ENCODE measurements at places on chromosomes 4 and X.

GRCh38 chr4:121464854-121465253 is 84.0 kb upstream of the QRFPR start:
- no peak for DNase-seq

DNA sequence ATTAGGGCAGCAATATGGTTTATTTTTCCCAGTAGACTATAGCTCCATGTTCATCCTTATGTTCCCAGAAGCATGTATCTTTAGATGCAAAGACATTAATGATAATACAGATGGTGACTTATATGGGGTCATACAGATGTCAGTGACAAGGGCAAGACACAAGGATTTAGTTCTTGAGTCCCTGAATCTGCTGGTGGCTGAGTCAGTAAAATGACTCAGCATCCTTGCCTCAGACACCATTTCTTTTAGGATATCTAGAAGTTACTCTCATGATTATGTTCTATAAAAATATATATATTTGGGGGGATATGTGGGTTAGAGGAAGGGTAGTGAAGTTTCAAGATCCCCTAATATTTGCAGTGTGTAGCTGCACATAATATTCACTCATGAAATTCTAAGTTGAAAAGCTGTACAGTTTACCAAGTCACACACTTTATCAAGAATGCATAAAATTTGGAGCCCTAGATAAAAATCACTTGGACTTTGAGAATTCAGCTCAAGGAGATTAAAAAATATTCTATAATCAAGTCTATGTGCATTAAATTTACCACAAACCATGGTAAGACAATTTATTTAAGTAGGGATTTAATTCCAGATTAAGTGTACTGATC is 101.9 kb downstream of the LNX1 start:
- DNase-seq = no peak

- no peak for DNase-seq
Measured at GRCh38 chr4:31089815-31090214, 369.6 kb downstream of the PCDH7 start.

DNA sequence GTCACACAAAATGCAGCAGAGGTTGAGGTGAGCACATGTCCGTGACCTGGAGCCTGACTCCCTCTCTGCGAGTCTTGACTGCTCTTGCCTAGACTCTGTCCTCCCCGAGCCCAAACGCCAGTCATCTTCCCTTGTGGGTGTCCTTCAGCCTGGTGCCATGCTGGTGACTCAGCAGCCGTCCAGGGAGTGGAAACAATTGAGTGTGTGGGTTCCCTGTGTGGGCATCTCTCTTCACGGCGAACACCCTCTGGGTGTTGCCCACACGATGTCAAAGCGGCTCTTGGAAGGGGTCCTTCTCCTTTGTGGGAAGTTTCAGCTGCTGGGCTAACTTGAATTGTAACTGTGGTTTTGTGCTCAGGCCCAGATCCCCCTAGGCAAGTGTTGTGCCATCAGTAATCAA is 17.5 kb upstream of the MSANTD1 start:
- no peak for DNase-seq

DNA sequence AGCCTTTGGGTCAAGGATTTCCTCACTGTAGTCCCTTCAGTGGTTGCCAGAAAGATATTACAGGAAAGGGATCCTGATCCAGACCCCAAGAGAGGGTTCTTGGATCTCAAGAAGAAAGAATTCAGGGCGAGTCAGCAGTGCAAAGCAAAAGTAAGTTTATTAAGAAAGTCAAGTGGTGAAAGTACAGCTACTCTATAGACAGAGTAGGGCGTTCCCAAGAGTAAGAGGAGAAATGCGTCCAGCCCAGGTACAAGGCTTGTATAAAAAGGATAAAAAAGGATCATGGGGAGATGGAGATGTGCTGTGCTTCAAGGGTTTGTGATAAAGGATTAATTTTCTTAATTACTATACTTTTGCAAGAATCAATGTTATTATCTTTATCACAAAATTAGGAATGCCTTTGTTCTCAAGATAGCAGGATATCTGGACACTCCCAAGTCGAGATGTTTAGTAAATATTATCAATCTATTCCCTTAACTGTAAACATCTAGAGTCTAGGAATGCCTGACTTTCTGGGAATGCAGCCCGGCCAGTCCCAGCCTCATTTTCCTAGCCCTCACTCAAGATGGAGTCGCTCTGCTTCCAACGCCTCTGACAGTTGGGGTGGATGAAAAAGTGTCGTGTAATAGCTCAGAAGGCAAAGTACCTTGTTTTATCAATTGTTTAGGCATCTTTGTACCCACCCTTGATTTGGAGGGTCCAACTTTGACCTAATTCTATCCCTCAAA is 360.7 kb downstream of the GPM6A start:
- no peak for DNase-seq
